ENCODE measurements at places on chromosomes 3 and 15.

DNA sequence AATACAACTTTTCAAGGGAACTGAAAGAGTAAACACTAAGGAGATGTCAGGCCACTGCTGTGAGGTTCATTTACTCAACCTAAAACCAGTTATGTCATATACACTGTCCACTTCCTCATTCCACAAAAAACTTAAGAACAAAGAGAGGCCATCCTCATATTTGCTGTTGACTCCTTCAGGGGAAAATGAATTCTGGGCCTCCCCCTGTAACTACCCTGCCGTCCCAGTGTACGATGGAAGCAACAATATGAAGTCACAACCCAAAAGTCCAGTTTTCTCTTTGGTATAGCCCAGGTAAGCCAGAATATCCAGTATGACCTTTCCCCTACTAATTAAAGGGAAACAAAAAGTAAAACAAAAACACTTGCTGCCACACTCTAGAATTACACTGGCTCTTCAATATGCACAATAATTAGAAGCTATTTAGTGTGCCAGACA lies 16.2 kb downstream of the CEP152 start:
- no peaks in the 10 kb centered on the region for H3K27me3 ChIP-seq
- peaks cover 31% of the 10 kb centered on the region for H3K36me3 ChIP-seq
- H3K4me1 ChIP-seq, result peaks cover 66% of the 10 kb centered on the region

GRCh38 chr15:35992791-35993190 lies 446.8 kb upstream of the DPH6 start:
- no peaks in the 10 kb centered on the region for H3K36me3 ChIP-seq
- H3K27me3 ChIP-seq, result no peaks in the 10 kb centered on the region
- no peak overlapping the region for H3K27ac ChIP-seq
- no peak for DNase-seq
- no peak overlapping the region for H3K4me3 ChIP-seq

DNA sequence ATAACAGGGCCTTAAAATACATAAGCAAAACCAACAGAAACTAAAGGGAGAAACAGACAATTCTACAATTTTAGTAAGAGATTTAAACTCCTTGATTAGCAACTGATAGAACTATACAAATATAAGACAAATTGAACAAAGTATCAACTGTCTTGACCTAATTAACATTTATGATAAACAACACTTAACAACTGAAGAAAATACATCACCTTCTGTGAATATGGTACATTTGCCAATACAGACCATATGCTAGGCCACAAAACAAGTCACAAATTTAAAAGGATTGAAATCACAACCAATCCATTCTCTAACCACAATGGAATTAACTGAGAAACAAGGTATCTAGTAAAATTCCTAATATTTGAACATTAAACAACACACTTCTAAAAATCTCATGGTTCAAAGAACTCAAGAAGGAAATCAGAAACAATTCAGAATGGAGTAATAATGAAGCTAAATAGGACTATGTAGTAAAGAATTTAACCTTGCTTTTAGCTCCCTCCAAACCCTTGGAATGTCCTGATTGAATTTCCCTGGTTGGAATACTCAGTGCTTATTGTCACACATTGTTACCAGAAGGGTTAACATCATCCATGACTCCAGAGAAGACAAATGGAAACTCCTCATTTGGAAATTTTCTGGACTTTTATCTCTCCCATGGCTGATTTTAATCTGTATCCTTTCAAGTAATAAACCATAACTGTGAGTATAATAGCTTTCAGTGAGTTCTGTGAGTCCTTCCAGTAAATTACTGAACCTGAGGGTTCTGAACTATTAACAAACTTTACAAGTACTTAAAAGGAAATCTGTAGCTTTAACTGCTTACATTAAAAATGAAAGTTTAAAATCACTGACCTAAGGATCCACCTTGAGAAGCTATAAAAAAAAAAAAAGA lies 88.8 kb downstream of the DLG1 start:
- H3K27ac ChIP-seq, result peak overlapping the region; percentile 55
- no peak for DNase-seq
- H3K4me1 ChIP-seq, result peaks cover 71% of the 10 kb centered on the region
- no peak overlapping the region for H3K4me3 ChIP-seq
- peaks cover 21% of the 10 kb centered on the region for H3K36me3 ChIP-seq
- H3K27me3 ChIP-seq, result no peaks in the 10 kb centered on the region

DNA sequence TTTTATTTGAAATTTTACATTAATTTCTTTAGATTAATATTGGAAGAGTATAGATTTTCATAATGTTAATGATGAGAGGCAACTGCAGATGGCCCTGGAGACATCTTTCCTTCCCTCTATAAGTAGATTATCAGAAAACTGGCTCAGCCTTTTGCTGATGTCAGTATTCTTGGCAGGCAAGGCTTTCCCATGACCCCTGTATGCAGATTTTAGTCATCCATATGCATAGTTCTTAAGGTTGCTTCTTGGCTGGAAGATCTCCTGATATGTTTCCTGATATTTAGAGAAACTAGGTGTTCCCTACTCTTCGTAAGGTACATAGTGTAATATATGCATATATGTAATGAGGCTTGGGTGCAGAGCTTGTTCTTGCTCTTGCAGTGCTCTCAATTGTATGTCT lies 911.4 kb downstream of the EPHA3 start:
- H3K36me3 ChIP-seq, result no peaks in the 10 kb centered on the region
- H3K27me3 ChIP-seq, result no peaks in the 10 kb centered on the region
- H3K4me1 ChIP-seq, result no peaks in the 10 kb centered on the region
- DNase-seq, result no peak
- no peak overlapping the region for H3K27ac ChIP-seq
- no peak overlapping the region for H3K4me3 ChIP-seq

- no peaks in the 10 kb centered on the region for H3K4me1 ChIP-seq
- no peak overlapping the region for H3K4me3 ChIP-seq
- no peak for DNase-seq
- H3K36me3 ChIP-seq, result no peaks in the 10 kb centered on the region
These were observed 49.5 kb upstream of the BCL6 start for GRCh38 chr3:187794731-187795130.

- H3K36me3 ChIP-seq, result no peaks in the 10 kb centered on the region
- H3K27me3 ChIP-seq, result no peaks in the 10 kb centered on the region
- no peak for DNase-seq
- H3K4me3 ChIP-seq, result no peak overlapping the region
These were observed 112.9 kb downstream of the ISL2 start for GRCh38 chr15:76449455-76449854.

DNA sequence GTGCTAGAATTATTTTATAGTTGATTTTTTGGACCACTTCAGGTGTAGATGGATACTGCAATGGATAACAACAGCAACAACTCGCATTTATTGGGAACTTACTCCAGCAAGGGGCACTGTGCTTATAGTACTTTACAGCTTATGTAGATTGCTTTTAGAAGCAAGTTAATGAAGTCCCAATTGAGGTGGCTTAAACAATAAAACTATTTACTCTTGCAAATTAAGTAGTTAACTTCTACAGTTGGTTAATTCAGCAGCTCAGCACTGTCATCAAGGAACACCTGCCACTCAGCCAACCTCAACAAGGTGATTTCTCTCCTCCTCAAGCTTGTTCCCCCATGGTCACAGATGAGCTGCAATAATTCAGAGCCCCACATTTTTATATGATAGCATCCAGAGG lies 124.1 kb downstream of the RASA2 start:
- H3K36me3 ChIP-seq, result peaks cover 11% of the 10 kb centered on the region
- no peak overlapping the region for H3K27ac ChIP-seq
- no peak overlapping the region for H3K4me3 ChIP-seq
- no peak for DNase-seq
- no peaks in the 10 kb centered on the region for H3K27me3 ChIP-seq

DNA sequence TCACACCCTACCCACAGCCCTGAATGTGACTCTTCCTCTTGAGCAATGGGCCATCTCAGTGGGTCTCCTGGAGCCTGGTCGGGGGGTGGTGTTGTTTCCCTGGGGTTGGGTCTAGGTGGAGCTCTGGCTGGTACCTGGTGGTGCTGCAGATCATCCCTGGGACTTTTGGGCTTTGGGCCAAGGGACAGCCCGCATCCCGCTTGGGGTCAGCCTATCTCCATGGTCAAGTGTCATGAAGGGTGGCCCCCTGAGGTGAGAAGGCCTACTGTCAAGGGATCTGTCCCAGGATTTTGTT lies 202.0 kb downstream of the UBE3A start:
- H3K4me1 ChIP-seq, result no peaks in the 10 kb centered on the region
- H3K27ac ChIP-seq, result no peak overlapping the region
- peaks cover 2% of the 10 kb centered on the region for H3K27me3 ChIP-seq
- H3K4me3 ChIP-seq, result no peak overlapping the region
- DNase-seq, result no peak

DNA sequence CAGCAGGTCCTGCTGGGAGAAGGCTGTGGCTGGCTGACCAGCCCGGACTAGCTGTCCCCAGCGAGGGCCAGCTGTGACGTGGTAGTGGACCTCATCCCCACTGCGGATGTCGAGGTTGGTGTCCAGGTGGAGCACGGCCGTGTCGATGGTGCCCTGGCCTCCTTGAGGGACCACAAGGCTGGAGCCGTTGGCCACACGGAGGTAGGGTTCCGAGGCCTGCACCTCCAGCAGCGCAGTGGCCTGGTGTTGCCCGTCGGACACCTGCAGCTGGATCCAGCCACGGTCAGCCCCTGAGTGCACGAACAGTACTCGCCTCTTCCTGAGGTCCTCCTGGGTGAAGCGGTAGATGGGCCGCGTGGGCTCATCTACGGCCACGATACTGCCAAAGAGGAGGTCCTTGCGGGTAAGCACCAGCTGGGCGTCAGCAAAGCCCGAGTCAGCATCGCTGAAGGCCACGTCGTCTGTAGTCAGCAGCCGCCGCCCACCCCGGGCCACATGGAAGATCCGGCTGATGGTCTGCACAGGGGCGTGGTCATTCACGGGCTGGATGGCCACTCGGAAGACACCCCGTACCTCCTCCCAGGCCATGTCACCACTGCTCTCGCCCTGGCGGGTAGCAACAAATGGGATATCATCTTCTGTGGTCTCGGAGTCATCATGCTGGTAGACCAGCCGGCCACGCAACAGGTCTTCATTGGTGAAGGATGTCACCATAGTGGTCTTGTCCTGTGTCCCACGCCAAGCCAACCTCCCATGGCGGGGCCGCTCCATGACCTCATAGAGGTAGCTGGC lies 25.0 kb downstream of the CSPG4 start:
- H3K27me3 ChIP-seq, result peaks cover 5% of the 10 kb centered on the region
- no peak overlapping the region for H3K27ac ChIP-seq
- H3K4me3 ChIP-seq, result no peak overlapping the region
- peaks cover 19% of the 10 kb centered on the region for H3K36me3 ChIP-seq

GRCh38 chr15:42046597-42046996 lies 25.8 kb upstream of the PLA2G4E start:
- DNase-seq, result no peak
- no peaks in the 10 kb centered on the region for H3K36me3 ChIP-seq

- no peak overlapping the region for H3K4me3 ChIP-seq
- no peak overlapping the region for H3K27ac ChIP-seq
- no peaks in the 10 kb centered on the region for H3K27me3 ChIP-seq
- no peaks in the 10 kb centered on the region for H3K4me1 ChIP-seq
These were observed 149.2 kb downstream of the CNTN4 start for GRCh38 chr3:2247831-2248230.

DNA sequence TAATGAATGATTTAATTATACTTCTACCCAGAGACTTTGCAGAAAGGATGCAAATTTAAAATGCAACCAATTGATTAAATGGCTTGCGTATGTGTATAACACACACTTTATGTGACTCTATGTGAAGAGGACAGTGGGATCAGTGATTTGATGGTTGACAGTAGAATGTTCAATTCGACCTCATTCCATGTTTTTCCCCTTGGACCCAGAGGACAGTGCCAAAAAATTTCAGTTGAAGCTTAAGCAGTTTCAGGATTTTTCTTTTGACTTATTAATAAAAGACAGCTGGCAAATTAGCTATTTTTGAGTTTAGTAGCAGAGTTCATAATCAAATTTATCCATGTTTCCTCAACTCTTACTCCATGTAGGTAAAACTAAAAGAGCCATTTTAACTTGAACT lies 742.4 kb upstream of the NR2F2 start:
- H3K4me1 ChIP-seq, result peaks cover 13% of the 10 kb centered on the region
- H3K27ac ChIP-seq, result no peak overlapping the region
- no peak for DNase-seq
- H3K36me3 ChIP-seq, result no peaks in the 10 kb centered on the region
- H3K4me3 ChIP-seq, result no peak overlapping the region

DNA sequence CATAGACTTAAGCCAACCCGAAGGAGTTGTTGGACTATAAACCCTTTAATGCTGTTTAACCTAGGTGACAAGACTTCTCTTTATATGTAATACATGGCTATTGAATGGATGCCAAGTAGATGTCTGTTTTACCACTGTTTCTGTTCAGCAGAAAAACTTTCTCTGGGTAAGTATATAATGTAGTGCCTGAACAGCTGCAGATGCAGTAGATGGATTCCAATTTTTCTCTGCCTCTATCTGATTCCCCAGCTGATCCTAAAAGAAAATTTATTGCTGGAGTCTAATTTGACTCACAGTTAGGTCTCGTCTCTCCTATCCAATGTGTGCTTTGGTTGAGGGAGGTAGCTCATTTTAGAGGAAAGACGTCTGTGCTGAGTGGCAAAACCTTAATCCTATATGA lies 256.5 kb upstream of the CBLB start:
- H3K4me3 ChIP-seq, result no peak overlapping the region
- H3K27ac ChIP-seq, result no peak overlapping the region
- peaks cover 33% of the 10 kb centered on the region for H3K4me1 ChIP-seq

Data from HFFc6 (cell line).